ENCODE measurements at places on chromosomes 1 and 21.

DNA sequence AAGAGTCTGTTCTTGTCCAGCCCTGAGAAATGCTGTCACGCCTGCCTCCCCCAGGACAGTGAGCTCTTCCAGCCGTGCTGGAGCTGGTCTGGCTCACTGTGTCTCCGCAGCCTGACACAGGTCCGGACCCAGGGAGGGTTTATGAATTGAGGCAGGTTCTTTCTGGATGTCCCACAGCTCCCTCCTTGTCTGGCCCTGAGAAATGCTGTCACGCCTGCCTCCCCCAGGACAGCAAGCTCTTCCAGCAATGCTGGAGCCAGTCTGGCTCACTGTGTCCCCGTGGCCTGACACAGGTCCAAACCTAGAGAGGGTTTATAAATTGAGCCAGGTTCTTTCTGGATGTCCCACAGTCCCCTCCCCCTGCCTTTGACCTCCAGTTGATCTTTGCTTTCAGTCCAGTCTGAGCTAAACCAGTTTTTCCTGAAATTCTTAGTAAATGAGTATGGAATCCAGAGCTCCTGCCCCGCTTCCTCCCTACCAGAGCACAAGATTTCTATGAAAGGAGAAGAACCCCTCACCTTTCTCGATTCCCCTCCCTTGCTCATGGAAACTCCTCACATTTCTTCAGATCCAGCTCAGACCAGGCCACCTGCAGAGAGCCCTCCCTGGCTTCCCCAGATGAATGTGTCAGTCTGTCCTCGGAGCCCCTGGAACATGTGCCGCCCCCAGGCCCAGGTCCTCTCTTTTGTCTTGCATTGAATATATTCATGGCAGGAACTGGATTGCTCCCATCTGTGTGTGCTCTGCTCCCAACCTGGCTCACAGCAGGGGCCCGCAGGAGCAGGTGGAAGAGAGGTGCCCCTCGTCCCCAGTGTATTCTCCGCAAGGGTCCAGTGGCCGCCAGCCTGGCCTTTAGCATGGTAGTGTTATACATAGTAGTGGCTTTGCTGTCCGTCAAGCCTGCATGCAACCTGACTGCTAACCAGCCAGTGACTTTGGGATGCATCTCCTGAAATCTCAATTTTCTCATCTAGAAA is 116.3 kb downstream of the EPHB2 start:
- no peak for DNase-seq

GRCh38 chr1:180435566-180435965 is 66.8 kb downstream of the ACBD6 start:
- no peak for DNase-seq

GRCh38 chr1:5889901-5890300 is 102.3 kb downstream of the NPHP4 start:
- no peak for DNase-seq

GRCh38 chr1:162397039-162397448 is 14.9 kb downstream of the SH2D1B start:
- no peak for DNase-seq

- no peak for DNase-seq
These were observed 138.0 kb downstream of the RERE start for GRCh38 chr1:8679395-8679800.

GRCh38 chr1:42430286-42431135 is 25.3 kb downstream of the ZMYND12 start:
- DNase-seq = no peak
